Myocyte (in vitro differentiated cells): ENCODE measurements at places on chromosomes 5 and 9. TPM values are rescaled to one million over a fixed set of nuclear protein-coding genes. Genes with fewer than 3 reads are reported as not detected.

DNA sequence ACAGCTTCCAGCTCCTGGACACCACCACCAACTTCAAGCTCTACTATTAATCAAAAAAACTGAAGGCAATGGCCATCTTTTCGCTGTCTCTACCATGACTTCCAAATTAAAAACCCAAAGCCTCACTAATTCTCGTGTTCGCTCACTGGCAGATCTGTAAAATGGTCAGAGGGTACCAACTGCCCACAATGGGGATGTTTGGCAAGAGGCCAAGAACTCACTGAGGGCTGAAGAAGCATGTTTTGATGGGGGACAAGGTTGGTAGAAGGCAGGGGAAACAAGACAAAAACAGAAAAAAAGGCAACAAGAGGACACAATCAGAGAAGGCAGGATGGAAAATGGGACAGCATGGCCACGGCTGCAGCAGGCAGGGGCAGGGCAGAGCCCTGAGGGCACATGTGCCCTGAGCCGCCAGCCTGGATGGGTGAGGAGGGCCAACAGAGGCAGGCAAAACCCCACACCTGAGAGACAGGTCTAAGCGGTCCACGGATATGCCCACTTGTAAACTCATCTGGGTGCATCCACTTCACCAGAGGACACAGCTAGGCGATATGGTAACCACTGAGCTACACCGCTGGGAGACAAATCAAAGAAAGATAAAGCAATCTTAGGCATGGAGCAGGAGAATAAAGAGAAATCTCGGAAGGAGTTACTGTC, 50.3 kb downstream of the PFDN1 start:
- no peak for DNase-seq

- no peak for DNase-seq
Measured at GRCh38 chr5:31990701-31991110, 183.4 kb downstream of the GOLPH3 start.

DNA sequence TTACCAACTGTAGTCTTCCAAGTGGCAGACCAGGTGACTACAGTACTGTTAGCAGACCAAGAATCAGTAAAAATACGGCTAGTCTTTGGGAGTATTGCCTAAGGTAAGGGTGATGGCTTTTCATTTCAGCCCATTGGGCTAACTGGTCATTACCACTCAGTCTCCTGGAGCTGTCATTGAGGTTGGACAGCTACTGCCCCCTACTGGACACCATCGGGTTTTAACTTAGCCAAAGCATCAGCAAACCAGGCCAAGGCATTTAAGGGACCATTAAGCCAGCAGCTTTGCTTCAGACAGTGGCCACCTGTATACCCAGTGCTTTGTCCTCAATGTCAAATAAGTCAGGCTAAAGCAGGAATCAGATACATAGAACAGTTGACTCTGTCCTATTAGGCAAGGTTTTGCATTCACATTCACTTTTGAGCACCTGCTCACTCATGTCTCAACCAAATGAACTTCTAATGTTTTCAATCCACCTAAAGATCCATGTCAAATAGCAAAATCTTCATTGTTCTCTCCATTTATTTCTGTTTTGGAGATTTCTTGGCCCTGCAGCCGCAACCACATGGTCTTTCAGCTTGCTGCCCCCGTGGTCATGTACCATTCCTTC, 117.2 kb downstream of the INVS start:
- DNase-seq: peak; percentile 49

- DNase-seq: no peak
Measured at GRCh38 chr9:89780959-89781358, 176.1 kb downstream of the GADD45G start.

DNA sequence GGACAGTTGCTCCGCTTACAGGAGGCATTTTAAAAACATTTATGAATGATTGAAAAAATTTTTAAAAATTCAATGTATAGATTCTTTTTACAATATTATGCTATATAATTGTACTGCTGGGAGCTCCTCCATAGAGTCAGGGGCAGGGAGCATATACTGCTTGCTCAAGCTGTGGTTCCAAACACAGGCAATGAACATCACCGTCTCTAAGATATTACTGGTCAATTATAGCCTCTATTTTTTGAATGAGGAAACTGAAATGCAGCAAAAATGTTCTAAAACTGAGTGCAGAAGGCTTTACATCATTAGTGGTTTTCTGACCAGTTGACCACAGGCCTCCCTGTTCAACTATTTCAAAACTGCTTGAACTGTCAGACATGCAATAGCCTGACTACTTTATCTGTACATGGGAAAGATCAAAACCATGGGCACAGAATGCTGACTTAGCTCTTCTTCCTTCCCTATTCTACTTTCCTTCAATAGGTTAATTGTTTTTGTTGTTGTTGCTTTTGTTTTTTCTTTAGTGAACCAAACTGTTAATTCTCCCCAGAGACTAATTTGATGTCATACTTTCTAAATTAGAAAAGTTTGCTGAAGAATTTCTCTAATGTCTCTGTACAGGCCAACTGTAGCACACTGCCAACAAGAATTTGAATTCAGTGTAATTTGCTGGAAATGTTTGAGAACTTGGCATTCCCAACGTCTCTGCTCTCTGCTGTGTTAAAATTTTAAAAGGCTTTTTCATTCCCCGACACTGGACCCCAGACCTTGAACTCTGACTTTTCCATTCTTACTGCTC, 107.6 kb upstream of the MPDZ start:
- DNase-seq: peak; percentile 87

The TIMD4 gene
- total RNA-seq: not detected in 2 replicates

DNA sequence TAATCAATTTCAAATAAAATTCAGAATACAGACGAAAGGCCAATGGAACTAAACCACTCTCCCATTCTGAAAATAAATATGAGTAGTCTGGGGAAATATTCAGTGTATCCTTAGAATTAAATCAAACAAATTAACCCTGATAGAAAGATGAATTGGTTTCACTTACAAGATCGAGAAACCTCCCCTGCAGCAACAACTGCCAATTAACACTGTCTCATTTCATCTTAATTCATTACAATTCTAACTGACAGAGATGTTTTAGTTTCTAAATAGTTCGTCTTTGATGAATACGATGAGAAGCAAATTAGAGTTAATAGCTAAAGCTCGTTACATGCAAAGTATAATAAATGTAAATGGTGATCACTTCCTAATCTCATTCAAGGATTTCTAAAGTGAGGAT, 247.1 kb downstream of the EDIL3 start:
- DNase-seq: no peak

The KCNV2 gene
- total RNA-seq: not detected in 2 replicates

- peak; percentile 47 for DNase-seq
Measured at GRCh38 chr5:18281947-18282581, 647.8 kb downstream of the TAF11L14 start.

The IRX1 gene
- not detected in 2 replicates for total RNA-seq

The ZDHHC11 gene
- total RNA-seq: 0.37 and 0.73 TPM in 2 replicates

GRCh38 chr9:78236551-78236910, 656 bp downstream of the CEP78 start:
- no peak for DNase-seq

The APBB3 gene
- 22.9 and 23.2 TPM in 2 replicates for total RNA-seq

DNA sequence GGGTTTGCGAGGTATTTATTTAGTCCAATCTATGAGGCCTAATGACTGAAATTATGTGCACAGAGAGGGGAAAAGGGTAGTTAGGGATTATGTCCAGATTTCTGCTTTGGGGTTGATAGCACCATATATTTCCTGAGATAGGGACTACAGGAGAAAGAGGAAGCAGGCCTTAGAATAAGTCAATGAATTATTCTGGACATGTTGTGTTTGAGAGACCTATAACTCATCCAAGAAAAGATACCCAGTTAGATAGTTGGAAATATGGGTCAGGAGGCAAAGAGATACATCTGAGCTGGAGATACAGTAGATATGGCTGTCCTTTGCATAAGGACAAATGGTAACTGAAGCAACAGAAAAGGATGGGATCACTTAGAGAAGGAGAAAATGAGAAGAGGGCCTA, 53.1 kb downstream of the NR3C1 start:
- DNase-seq: no peak

GRCh38 chr9:127518091-127518856, 67.0 kb downstream of the LRSAM1 start:
- no peak for DNase-seq

The SHC3 gene
- total RNA-seq: 0.05 and 0.16 TPM in 2 replicates

The SLC4A9 gene
- total RNA-seq: not detected in 2 replicates

GRCh38 chr9:29514862-29515261, 1941.6 kb upstream of the C9orf72 start:
- no peak for DNase-seq

The MYOZ3 gene
- 0.16 and 0.40 TPM in 2 replicates for total RNA-seq

- DNase-seq: no peak
Measured at GRCh38 chr9:85061969-85062368, 392.4 kb downstream of the NTRK2 start.

DNA sequence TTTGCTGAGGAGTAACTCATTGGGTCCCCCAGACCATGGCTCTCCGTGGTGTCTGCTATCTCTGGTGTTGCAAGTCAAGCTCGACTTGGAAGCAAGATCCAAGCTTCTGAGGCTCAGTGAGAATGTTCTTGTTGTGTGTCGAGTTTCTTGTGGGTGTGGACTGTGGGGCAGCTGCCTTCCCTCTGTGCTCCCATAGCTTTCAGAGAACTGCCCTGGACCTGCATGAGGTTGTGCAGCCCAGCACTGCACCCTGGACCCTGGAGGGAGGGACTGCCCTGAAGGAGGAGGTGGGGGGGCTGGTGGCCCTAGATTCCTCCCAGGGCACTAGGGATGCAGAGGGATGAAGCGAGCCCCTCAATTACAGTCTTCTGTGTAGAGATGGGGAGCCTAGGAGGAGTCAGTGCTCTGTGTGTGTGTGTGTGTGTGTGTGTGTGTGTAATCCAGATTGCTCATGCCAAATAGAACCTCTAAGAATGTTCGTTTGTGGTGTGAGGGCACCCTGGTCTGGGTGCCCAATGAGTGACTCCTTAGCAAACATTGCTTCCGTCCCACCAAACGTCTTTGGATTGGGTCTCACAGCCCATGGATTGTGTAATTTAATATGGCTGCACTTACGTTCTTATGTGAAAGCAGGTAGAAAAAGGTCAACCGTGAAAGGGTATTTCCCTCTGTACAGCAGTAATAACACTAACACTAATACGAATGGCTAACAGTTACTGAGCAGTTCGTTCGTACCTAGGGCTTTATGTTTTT, 143.3 kb upstream of the LMX1B start:
- peak; percentile 75 for DNase-seq

- DNase-seq: no peak
Measured at GRCh38 chr5:178385496-178385890, 152.9 kb upstream of the PHYKPL start.

- peak; percentile 55 for DNase-seq
Measured at GRCh38 chr5:50763351-50763750, 96.9 kb downstream of the PARP8 start.

The CCNO gene
- 2.3 and 2.6 TPM in 2 replicates for total RNA-seq

DNA sequence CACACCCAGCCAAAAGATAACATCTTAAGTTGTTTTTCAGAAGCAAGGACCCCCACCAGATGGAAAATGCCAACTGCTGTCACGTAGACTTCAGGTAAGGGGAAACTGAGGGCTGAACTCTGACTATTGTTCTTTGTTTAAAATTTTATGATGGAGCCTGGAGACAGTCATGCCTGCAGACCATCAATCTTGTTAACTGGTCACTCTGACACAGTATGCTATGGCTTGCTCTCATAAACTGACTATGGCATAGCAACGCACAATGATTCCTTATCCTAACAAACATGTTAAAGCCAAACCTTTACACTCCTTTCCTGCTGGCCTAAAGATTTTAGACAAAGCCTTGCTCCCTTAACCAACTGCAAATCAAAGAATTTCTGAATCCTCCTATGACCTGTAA, 43.6 kb upstream of the GOLM1 start:
- no peak for DNase-seq

GRCh38 chr9:76560481-76560922, 101.5 kb downstream of the GCNT1 start:
- no peak for DNase-seq

GRCh38 chr5:40689438-40689837, 9.7 kb downstream of the PTGER4 start:
- DNase-seq: peak; percentile 85

The DOLPP1 gene
- 11.2 and 11.6 TPM in 2 replicates for total RNA-seq

DNA sequence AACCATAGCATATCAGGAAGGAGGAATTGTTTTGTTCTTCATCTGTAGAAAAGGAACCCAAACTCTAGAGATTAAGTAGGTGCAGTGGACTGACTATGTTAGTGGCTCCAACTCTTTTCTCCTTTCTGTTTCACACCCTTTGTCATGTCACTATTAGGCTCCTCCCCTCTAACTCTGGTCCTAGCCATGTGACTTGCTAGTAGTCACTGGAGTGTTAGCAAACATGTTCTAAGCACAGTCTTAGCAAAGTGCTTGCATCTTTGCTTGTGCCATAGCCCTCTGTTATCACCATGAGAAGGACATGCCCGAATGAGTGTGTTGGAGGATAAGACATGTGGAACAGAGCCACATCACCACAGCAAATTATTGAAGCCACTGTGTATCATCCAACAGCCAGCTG, 55.4 kb upstream of the PPP3R2 start:
- DNase-seq: no peak
